ENCODE measurements at places on chromosomes 5 and 9. TPM values are rescaled to one million over a fixed set of nuclear protein-coding genes. Genes with fewer than 3 reads are reported as not detected.

The NUTM2F gene
- not detected for polyA plus RNA-seq

The SPATA6L gene
- polyA plus RNA-seq: 5.3 TPM

The PKN3 gene
- 13.4 TPM for polyA plus RNA-seq

The ATP10B gene
- polyA plus RNA-seq: 0.70 TPM

The CYSRT1 gene
- 13.2 TPM for polyA plus RNA-seq

The PCDHGA1 gene
- 1.1 TPM for polyA plus RNA-seq

- no peak for DNase-seq
These were observed 74.5 kb downstream of the HMCN2 start for GRCh38 chr9:130340011-130340410.

GRCh38 chr5:56100439-56101176 lies 105.8 kb upstream of the IL6ST start:
- DNase-seq: no peak

GRCh38 chr9:7238247-7238637 lies 480.5 kb downstream of the KDM4C start:
- no peak for DNase-seq

DNA sequence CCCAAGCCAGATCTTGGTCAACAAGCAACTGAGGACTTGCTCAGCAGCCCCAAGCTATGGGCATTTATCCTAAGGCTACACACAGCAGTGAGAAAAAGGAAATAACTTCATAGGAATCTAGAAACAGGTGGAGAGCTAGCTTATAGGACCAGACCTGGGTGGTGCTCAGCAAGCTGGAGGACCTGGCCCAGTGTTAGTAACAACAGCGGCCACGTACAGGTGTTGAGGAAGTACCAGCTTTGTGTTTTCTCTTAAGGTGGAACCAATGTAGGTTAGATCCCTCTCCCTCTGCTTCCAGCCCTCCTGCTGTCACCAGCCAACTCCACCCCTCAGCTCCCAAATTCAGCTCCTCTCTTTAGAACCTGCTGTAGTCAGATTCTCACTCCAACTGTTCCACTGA lies 43.4 kb downstream of the IRF1 start:
- no peak for DNase-seq

- DNase-seq: no peak
These were observed 18.7 kb downstream of the ECM2 start for GRCh38 chr9:92517046-92517445.

Data from left kidney (tissue), 8 donors.